Naive thymus-derived CD8-positive, alpha-beta T cell (primary cell): ENCODE measurements at places on chromosomes 13 and 19. TPM values are rescaled to one million over a fixed set of nuclear protein-coding genes. Genes with fewer than 3 reads are reported as not detected.

DNA sequence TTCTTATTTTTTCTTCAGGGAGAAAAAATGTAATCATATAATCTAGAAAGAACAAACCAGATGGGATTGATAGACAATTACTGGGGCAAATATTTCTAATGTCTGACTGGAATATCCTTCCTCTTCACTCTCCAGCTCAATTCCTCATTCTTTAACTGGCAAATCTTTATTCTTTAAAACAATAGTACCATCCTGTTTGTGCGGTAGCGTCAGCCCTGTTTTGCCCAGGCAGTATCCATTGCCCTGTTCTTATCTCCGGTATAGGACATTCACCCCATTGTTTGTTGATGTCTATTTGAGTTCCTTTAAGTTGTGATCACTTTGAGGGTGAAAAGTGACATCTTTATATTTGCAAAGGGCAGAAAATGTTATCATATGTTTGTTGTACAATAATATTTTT lies 185.4 kb downstream of the POSTN start:
- DNase-seq, result no peak

DNA sequence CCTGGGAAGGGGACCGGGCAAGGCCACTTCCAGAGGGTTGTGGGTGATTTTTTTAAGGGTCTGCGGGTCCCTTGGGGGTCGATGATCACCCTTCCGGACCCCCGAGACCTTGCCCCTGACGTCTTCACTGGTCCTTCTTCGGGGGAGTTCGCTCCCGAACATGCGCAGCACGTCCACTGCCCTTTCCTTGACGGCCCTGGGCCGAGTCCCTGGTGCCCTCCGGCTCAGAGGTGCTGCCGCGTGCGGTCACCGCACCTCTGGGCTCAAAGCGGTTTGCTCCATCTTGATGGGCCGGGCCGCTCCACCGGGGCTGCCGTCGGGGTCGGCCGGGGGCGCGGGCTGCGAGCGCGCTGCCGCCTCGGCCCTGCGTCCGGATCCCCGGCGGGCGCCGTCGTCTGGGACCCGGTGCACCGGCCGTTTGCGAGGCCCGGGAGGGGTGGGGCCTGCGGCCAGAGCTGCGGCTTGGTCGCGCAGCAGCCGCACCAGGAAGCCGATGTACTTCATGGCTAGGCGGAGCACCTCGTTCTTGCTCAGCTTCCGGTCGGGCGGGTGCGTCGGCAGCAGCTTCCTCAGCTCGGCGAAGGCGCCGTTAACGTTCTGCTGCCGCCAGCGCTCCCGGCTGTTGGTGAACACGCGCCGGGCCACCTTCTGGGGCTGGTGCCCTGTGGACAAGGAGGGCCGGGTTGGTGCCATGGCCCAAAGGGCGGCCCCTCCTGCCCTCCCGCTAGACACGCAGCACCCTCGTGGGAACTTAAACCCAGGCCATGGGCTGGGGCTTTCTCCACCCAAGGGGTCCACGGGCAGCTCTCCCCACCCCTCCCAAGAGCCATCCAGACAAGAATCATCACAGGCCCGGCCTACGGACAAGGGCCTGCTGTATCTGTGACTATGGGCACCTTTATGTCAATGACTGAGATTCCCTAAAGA lies 3.3 kb downstream of the LYL1 start:
- DNase-seq, result peak; percentile 76

The CDX2 gene
- total RNA-seq, result not detected

The KLF1 gene
- not detected for total RNA-seq

The FAM83E gene
- total RNA-seq, result 8.0 TPM
